ENCODE measurements at places on chromosomes 5 and 9.

- no peak for DNase-seq
These were observed 129.8 kb upstream of the IFNE start for GRCh38 chr9:21611891-21612290.

GRCh38 chr5:43298443-43298842 lies 14.8 kb downstream of the HMGCS1 start:
- no peak for DNase-seq

DNA sequence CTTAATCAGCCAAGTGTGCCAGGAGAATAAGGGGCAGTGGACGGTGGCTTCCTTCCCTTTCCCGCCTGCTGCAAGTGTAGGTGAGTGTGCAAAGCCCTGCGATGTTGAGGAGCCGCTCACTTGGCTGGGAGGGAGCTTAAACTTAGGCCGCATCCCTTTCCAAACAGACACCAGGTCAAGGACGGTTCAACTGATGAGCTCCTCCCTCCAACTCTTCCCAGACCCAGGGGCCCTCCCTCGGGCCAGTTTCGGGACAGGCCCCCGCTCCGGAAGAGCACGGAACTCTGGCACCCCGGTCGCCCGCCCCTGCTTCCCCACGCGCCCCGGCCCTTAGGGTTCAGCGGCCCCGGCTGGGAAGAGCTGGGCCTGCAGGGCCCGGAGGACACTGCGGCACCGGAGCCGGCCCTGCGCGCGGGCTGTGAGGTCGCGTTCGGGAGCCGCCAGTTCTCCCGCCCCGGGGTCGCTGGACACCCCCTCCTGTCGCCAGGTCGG lies 481 bp downstream of the MRPL36 start:
- no peak for DNase-seq

DNA sequence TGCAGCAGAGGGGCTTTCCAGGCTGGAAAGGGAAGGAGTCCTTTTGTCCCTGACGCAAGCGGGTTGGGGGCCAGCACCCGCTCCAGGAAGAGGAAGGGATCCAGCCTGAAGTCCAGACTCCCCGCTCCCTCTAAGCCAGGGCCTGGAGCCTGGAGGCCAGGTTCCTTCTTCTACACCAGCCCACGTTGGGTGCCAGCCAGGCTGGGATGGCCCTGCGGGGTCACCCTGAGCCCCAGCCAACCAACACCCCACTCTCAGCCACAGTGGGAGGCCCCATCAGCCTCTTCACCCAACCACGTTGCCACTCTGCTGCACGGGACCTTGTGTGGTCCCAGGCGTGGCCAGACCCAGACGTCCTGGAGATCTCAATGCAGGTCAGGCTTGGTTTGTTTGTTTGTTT lies 970 bp upstream of the FUT7 start:
- no peak for DNase-seq

- no peak for DNase-seq
These were observed 21.4 kb downstream of the ALDH1A1 start for GRCh38 chr9:72931437-72931836.
